ENCODE measurements at places on chromosomes 1 and 21. TPM values are rescaled to one million over a fixed set of nuclear protein-coding genes. Genes with fewer than 3 reads are reported as not detected.

IGSF21 gene
- 45.9 TPM for total RNA-seq

KCNE2 gene
- not detected for total RNA-seq

MOB3C gene
- total RNA-seq = 2.2 TPM

SOD1 gene
- 78.0 TPM for total RNA-seq

PPIAL4G gene
- 0.31 TPM for total RNA-seq

HES4 gene
- 15.1 TPM for total RNA-seq

COL18A1 gene
- total RNA-seq = 15.4 TPM

KCNJ9 gene
- total RNA-seq = 14.7 TPM

LAMTOR5 gene
- total RNA-seq = 37.7 TPM

All from occipital lobe (tissue), 3 donors.